Lower lobe of right lung (tissue), 2 donors: ENCODE measurements at places on chromosomes 7 and 10.

GRCh38 chr7:143385891-143386781 lies 5.0 kb downstream of the ZYX start:
- DNase-seq = peak; percentile 51

DNA sequence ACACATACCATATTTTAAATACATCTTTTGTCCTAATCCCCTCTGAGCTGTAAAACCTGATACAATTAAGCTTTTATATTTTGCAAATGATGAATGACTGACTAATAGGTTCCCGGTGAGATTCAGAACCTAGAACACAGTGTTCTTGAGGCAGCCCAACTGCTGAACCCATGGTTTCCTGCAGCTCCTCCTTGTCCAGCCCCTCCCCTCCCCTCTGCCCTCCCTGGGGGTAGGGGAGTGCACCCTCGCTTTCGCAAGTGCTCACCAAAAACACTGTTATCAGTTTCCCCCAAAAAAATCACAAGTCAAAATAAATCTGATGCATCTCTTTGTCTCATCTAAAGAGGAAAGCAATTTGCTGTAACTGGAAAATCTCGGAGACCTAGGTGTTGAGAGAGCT lies 602.8 kb downstream of the KCNMA1 start:
- no peak for DNase-seq

DNA sequence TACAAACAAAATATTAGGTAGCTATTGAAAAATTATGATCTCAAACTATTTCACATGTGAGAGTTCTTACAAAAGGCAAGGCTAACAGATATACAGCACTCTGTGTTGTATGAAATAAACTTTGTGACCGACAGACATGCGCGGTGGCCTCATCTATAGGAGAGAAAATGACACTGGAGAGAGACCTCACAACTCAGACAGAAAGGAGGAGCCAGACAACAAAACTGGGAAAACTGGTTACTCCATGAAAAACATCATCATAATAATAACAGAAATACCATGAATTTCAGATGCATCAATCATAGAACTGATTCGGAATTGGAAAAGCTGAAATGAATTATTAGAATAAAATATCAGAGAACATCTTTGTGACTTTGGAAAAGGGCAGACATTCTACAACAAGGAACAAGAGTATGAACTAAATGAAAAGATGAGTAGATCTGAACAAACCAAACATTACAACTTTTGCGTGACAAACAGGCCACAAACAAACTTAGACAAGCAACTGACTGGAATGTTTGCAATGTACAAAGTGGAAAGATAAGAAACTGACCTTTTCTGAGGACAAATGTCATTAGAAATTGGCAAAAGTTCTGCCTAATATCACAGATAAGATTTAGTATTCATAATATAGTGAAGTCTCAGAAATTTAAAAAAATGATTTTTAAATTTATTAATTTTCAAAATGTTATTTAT lies 69.3 kb downstream of the TNS3 start:
- no peak for DNase-seq

DNA sequence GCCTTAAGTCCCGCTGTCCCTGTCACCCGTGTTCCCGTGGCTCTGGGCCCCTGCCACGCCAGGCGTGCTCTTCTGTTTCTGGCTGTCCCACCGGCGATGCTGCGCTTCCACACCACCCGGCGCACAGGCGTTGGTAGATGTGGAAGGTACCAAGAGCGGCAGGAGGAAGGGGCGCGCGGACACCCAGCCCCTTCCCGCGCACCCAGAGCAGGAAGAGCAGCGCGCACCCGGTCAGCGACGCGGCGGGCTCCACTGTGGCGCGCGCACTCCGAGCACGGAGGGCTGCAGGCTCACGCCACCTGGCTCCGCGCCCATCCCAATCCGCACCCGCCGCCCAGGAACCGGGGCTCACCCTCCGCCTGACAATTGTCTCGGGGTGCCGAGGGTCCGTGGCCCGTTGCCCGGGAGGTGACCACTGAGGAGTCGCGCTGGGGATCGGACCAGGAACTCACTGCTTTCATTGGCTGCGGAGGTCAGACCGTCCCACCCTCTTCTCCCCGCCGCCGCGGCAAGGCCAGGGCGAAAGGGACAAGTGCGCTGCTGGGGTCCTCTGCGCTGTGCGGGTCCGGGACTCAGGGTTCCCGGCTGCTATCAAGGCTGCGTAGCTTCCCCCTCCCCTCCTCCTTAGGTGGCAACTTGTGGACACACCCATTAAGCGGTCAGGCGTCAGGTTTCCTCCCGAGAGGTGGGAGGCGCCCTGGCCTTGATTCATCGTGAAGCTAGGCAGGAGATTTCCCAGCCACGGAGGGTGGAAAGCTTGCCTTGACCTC lies 121.6 kb upstream of the ZNF92 start:
- DNase-seq = peak; percentile 78

DNA sequence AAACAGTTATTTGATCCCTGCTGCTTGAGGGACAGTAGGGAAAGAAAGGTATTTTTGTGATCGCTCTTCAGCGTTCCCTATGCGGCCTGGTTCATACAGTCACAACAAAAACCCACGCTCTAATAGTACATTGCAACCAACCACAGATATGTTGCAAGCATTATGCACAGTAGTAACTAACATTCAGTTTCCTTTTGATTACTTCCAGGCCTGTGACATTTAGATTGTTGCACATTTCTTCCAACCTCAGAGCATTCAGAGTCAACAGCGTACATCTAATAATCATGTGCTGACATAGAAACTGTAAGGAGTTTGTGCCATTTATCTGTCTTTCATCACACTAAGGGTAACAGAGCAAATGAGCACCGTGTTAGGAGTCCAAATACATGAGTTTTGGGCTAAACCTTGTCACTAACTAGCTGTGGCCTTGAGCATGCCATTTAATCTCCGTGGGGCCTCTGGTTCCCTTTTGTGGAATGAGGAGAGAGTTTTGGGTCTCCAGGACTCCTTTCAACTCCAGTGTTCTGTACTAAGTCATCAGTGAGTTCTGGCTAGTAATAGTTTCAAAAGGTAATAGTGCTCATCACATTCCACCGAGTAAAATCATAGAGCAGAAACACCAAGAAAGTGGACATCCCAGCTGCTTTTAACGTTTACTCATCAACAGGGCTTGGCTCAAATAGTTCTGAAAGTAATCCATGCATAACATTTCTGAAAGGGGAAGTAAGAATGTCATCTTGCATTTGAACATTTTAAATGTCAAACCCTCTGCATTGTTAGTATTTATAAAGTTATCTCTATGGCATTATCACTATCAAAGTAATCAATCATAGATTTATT lies 99.0 kb upstream of the FZD1 start:
- no peak for DNase-seq

GRCh38 chr7:115805458-115805857 lies 225.1 kb downstream of the TFEC start:
- no peak for DNase-seq

DNA sequence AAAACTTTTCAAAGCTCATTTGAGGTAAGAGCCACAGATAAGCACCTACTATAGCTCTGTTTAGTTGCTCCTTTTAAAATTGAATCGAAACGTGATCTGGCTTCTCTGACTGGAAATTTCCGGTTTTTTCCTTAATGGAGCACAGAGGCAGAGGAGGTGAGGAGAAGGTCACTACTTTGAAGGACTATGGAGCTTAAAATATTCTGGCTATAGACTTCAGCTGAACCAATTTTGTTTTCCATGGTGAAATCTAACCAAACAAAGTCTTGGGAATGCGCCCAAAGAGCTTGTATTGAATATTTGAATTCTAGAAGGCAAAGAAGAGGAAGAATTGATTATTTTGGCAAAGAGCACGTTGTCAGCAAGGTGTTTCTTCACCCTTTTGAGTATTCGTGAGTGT lies 711.1 kb downstream of the SUGCT start:
- no peak for DNase-seq

DNA sequence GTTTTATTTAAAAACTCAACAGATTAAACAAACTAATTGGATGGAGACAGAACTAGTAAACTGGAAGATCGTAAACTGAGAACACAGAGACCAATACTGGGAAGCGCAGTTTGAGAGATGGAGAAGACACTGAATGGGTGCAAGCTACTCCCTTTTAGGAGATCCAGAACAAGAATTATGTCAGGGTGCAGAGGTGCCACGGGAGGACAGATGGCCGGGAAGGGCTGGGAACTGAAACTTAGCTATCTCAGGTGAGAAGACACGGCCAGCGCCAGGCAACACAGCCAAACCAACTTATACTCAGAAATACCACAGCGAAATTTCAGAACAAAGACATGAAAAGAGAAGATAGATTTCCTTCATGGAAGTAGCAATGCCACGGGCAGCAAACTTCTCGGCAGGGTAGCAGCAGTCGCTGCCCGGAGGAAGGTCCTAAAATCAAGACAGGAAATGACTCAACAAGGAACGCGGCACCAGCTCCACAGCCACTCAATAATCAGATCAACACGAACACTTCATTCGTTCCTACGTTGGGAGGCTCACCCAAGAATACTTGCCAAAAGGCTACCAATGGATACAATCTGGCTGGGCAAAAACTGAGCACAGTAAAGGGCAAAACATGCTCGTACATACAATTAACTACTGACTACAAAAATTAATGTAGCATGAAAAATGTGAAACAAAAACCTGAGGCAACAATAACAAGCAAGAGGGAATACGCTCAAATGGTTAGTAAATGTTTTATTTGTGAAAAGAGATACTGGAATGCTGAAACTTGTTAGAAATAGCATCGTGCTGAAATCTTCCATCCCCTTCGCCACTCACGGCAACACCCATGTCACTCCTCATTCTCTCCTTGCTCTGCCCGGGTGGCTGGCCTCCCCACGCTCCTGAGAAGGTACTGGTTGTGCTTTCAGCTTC lies 2.2 kb upstream of the LRRC27 start:
- DNase-seq = no peak

DNA sequence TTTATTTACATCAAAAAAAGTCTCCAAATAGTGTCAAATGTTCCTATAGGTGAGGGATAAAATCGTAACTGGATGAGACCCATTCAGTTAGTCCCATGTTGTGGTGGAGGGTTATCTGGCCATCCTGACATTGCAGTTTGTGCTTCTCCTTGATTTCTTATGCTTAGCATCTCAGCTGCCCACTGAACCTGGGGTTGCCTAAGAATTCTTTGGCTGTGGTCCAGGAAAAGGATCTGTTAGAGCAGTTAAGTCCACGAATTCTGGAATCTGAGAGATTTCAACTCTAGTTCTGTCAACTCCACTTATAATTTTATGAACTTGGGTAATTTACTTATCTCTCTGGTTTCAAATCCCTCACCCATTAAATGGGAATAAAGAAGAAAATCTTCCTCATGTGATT lies 1673.4 kb downstream of the REEP3 start:
- no peak for DNase-seq
